Dermis microvascular lymphatic vessel endothelial cell (primary cell): ENCODE measurements at places on chromosomes 7 and 10. TPM values are rescaled to one million over a fixed set of nuclear protein-coding genes. Genes with fewer than 3 reads are reported as not detected.

Gene NPVF
- total RNA-seq = not detected in 2 replicates

Gene DYNC1I1
- 11.4 and 14.0 TPM in 2 replicates for total RNA-seq

Gene ASB10
- total RNA-seq = not detected in 2 replicates

Gene SCIN
- total RNA-seq = 0.13 TPM in 2 replicates

Gene SLC37A3
- 46.5 and 72.7 TPM in 2 replicates for total RNA-seq

Gene IFT22
- 10.7 and 14.8 TPM in 2 replicates for total RNA-seq

Gene XRCC2
- total RNA-seq = 2.0 and 3.7 TPM in 2 replicates

Gene STAG3
- total RNA-seq = 0.13 and 0.38 TPM in 2 replicates

Gene MMP21
- total RNA-seq = 0.13 and 0.51 TPM in 2 replicates

Gene MKI67
- 9.0 and 15.4 TPM in 2 replicates for total RNA-seq

Gene LEP
- total RNA-seq = not detected in 2 replicates

Gene INA
- 0.13 TPM in 2 replicates for total RNA-seq

Gene NUDCD3
- 60.7 and 72.4 TPM in 2 replicates for total RNA-seq

Gene DMTF1
- 27.6 and 38.9 TPM in 2 replicates for total RNA-seq

Gene OR2A1
- total RNA-seq = under 0.01 TPM in 2 replicates

Gene MRPS24
- total RNA-seq = 54.7 and 70.9 TPM in 2 replicates

Gene OR6B1
- not detected in 2 replicates for total RNA-seq

Gene CUZD1
- total RNA-seq = 0.25 and 0.26 TPM in 2 replicates

Gene VDAC2
- total RNA-seq = 116 and 119 TPM in 2 replicates

Gene HECW1
- not detected in 2 replicates for total RNA-seq

Gene VKORC1L1
- total RNA-seq = 16.6 and 22.9 TPM in 2 replicates

Gene SPDYE1
- not detected in 2 replicates for total RNA-seq

Gene TEX47
- not detected in 2 replicates for total RNA-seq

Gene C10orf105
- under 0.01 TPM in 1 of 2 replicates, not detected in the other for total RNA-seq

Gene DLG5
- 5.4 and 8.0 TPM in 2 replicates for total RNA-seq

Gene CTBP2
- 84.0 and 133 TPM in 2 replicates for total RNA-seq

Gene IFIT1B
- not detected in 2 replicates for total RNA-seq
